Cerebellum (tissue), 4 donors: ENCODE measurements at places on chromosomes 4 and X.
A peak's percentile ranks its signal among the peaks of the same experiment; 100 is the strongest.

- no peak for DNase-seq
Observed at GRCh38 chrX:6685489-6685888, 150.6 kb upstream of the VCX3A start.

- no peak for DNase-seq
Observed at GRCh38 chr4:36439556-36439955, 158.1 kb downstream of the DTHD1 start.

DNA sequence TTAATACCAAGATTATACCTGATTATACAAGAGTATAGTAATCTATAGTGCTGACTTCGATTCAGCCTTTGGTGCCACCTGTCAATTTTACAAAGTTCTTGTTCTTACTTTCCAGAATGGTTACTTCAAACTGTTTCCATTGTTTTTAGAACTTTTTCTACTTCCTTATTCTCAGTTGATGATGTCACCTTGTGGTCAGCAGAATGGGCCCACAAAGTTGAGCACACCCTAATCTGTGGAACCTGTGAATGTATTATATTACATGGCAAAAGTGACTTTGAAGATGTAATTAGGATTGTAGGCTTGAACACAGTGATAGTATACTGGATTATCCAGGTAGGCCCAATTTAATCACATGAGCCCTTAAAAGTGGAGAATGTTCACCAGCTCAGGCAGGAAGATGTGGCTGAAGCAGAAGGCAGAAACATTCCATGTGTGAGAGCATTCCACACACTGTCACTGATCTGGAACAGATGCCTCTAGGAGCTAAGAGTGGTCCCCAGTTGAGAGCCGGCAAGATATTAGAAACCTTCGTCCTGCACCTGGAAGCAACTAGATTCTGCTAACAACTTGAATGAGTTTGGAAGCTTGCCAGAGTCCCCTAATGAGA lies 6.3 kb upstream of the SGMS2 start:
- DNase-seq, result no peak

DNA sequence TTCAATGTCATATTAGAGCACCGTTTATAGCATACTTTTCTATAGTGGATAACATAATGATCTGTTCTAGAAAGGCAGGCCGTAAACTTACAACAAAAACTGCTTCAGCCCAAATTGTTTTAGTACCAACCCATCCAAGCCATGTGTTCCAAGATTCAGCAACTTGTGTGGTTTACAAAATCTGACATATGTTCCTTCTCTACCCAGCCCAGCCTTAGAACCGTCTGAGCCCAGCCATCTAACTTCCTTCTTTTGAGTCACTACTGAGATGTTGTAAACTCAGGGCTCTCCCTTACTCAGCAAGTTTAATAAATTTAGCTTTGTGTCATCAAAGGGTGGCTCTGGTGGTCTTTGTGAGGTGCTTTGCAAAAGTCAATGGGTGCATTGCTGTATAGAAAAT lies 32.4 kb upstream of the REPS2 start:
- no peak for DNase-seq

DNA sequence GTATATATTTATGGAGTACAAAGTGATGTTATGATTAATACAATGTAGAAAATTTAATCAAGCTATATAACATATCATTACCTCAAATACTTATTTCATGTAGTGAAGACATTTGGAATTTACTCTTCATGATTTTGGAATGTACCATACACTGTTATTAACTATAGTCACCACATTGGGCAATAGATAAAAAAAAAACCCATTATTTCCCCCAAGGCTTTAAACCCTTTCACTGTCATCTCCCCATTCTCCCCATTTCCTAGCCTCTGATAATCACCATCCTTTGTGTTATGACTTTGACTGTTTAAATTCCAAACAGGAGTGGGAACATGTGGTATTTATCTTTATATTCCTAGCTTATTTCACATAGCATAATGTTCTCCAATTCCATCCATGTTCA lies 2189.1 kb upstream of the AGA start:
- no peak for DNase-seq

- DNase-seq, result no peak
Observed at GRCh38 chrX:68840256-68840655, 11.4 kb downstream of the EFNB1 start.

- peak; percentile 67 for DNase-seq
Observed at GRCh38 chrX:48021026-48021900, 14.5 kb downstream of the SPACA5 start.

DNA sequence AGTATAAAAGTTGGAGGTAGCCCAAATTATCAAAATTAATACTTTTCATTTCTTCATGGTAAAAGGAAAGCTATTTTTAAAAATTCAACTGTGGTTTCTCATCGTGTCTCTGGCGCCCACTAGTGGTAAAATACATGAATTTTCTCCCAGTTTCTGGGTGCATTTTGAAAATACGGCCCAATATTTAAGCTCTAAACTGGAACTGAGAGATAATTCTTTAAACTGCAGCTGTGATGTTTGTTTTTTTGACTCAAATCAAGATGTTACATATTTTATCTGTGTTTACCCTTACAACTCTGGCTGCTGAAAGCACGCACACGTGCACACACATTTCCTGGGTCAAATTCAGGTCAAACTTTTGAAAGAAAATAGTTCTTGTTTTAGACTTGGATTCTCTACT lies 123.9 kb upstream of the ACSL4 start:
- no peak for DNase-seq

DNA sequence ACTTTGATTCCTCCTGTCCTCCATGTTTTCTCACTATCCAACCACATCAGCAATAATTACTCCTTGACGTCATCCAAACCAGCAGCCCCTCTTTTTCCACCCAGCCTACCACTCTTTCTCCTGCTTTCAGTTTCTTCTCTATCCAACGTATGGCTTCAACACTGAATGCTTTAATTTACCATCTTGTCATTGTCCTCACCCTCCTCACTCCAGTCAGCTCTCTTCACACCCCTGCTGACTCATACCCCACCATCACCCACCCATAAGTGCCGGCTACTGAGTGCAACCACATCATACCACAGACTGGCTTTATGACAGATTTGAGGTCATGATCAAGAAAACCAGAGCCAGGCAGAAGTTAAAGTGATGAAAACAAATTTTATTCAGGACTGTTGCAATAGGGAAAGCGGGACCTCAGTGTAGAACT lies 9.8 kb upstream of the ANXA5 start:
- DNase-seq, result no peak

DNA sequence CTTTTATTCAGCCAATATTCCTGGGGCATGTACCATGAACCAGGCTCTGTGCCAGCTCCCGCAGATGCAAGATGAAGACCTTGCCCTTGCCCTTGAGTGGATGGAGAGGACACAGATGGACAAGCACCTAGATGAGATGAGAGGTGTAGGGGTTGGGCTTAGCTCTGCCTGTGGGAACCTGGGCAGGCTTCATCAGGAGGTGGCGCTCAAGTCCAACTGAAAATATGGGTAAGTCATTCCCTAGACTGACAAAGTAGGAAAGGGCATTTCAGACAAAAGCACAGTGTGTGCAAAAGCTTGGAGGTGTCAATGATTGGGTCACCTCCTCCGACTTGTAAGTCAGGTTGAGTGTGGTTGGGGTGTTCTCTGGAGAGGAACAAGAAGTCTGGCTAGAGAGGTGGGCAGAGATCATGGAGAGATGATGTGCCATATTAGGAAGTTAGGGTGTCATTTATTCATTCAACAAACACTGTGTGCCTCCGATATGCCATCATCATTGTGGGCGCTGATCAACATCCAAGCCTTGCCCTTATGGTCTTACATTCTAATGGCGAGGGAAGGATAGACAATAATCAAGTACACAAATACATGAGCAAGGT lies 64.6 kb downstream of the ANAPC4 start:
- DNase-seq, result peak; percentile 77

GRCh38 chr4:25406081-25406692 lies 29.1 kb downstream of the ANAPC4 start:
- DNase-seq, result no peak

DNA sequence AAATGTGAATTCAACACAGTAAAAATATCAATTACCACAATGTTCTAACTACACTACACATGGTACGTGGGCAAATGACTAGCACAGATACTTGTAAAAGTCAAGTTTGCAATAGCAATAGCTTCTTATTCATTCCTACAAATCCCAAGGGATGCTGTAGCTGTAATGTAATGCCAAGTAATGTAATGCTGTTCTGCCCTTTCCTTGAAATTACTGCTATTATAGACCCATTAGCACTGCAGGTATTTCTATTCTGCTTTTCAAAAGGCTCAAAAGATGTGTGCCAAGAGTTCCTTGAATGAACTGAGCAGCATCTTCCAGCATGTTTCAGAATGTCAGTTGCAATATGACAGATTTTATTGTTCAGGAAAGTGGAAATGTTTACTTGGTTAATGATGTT lies 129.9 kb upstream of the BANK1 start:
- DNase-seq, result no peak

DNA sequence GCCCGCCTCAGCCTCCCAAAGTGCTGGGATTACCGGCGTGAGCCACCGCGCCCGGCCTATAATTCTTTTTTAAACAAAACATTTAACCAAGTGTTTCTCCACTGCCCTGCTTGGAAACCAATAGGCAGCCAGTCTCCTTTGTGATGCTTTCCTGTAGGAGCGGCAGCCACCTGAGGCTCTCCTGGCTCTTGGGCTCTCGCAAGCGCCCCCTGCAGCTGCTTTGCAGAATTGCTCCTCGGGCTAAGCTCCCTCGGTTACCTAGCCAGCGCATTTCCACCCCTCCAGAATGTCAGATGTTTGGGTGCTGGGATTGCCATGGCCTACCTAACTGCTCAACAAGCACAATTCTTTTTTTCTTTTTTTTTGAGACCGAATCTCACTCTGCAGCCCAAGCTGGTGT lies 7.7 kb downstream of the S100P start:
- DNase-seq, result no peak

GRCh38 chr4:37130465-37130864 lies 114.1 kb upstream of the NWD2 start:
- no peak for DNase-seq

GRCh38 chr4:54548098-54548620 lies 109.6 kb upstream of the KIT start:
- DNase-seq, result no peak

DNA sequence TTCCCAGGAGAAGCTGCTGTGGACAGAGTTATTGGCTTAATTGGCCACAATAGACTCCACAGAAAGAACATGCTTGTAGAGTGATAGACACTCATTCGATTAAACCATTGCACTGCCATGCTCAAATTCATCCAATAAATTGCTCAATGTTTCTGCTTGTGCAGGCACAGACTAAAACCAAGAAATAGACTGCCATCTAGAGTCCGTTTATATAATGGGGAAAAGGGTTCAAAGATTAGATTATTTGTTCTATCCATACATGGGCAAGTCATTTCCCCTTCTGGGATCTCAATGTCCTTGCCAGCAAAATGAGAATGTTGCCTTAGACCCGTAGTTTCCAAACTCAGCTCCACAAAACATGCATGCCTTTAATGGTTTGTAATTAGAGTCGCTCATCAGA lies 8.7 kb downstream of the SMIM10 start:
- DNase-seq, result peak; percentile 10

DNA sequence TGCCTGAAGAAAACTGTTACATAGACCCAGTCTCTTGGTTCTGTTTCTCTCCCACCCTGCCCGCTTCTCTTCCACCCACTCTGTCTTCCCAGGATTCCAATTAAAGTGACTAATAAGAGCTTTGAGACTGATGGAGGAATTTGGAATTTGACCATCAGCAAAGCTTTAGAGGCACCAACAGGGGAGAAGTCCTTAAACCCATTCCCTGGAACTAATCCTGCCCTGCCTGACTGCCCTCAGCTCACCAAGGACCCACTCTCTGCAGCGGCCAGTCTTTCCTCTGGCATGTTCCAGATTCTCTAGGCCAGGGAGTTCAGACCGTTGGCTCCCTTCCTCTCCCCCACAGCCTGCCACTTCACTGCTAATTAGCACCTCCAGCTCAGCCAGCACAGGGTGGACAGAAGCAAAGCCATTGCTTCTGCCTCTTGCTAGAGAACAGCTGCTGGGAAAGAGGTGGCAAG lies 23.9 kb downstream of the SCD5 start:
- peak; percentile 41 for DNase-seq

DNA sequence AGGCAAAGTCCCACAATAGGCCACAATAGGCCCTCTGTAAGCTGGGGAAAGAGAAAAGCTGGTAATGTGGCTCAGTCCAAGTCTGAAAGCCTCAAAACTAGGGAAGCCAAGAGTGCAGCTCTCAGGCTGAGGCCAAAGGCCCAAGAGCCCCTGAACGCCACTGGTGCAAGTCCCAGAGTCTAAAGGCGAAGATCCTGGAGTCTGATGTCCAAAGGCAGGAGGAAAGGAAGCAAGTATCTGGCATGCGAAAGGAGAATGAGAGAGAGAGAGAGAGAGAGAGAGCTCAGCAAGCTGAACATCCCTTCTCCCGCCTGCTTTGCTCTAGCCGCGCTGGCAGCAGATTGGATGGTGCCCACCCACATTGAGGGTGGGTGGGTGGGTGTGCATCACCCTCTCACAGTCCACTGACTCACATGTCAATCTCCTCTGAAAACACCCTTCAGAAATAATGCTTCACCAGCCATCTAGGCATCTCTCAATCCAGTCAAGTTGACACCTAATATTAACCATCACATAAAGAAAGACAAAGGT lies 30.9 kb upstream of the ELF2 start:
- no peak for DNase-seq

GRCh38 chrX:122269243-122269781 lies 914.8 kb upstream of the GRIA3 start:
- no peak for DNase-seq

- DNase-seq, result no peak
Observed at GRCh38 chrX:125681507-125681906, 361.8 kb downstream of the TEX13C start.

DNA sequence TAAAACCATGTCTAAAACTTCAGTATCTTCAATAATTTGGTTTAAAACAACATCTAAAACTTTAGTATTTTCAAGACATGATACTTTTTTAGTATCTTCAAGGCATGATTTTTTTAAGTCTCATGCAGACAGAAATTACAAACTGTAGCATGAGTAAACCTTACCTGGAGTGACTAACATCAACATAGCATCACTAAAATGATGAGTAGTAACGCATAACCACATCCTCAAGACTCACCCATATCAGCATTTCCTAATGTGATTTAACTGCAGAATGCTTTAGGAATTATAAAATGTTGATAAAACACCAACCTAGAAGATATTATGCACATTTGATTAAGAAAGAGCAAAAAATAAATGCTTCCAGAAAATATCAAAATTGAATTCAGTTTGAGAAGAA lies 19.7 kb upstream of the EDNRA start:
- DNase-seq, result no peak

DNA sequence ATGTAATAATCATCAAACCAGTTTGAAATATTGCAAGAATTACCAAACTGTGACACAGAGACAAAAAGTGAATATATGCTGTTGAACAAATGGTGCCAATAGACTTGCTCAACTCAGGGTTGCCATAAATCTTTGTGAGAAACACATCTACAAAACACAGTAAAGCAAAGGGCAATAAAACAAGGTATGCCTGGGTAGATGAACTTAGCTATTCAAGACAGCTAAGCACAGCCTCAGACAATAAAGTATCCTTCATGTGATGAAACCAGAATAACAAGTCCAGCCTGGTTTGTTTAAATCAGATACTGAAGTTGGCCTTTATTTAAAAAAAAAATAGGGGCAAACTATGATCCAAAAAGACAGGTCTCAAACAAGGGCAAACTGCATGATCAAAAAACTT lies 19.2 kb downstream of the LAMTOR3 start:
- DNase-seq, result no peak

GRCh38 chr4:184472614-184473498 lies 1.5 kb downstream of the IRF2 start:
- peak; percentile 60 for DNase-seq
